ENCODE measurements at places on chromosomes 3 and 15.

- DNase-seq, result peak; percentile 91
Observed at GRCh38 chr15:39195961-39196486, 384.9 kb upstream of the THBS1 start.

- DNase-seq, result no peak
Observed at GRCh38 chr3:101271728-101272127, 48.6 kb downstream of the IMPG2 start.

GRCh38 chr3:18121020-18121419, 304.1 kb downstream of the SATB1 start:
- DNase-seq, result no peak

DNA sequence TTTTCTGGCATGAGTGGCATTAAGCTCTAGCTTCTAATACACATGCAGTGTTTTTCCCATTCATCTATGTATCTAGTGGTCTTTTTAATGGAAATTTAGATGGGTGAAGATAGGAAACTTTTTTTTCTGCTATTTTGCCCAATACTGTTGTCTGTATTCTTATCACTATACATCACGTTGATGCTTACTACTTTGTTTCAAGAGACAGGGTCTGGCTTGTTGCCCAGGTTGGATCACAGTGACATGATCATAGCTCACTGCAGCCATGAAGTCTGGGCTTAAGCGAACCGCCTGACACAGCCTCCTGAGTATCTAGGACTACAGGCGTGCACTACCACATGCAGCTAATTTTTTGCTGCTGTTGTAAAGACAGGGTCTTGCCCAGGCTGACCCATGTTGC, 84.6 kb downstream of the PEAK1 start:
- DNase-seq, result no peak

- DNase-seq, result no peak
Observed at GRCh38 chr3:81080608-81081007, 680.8 kb downstream of the GBE1 start.

DNA sequence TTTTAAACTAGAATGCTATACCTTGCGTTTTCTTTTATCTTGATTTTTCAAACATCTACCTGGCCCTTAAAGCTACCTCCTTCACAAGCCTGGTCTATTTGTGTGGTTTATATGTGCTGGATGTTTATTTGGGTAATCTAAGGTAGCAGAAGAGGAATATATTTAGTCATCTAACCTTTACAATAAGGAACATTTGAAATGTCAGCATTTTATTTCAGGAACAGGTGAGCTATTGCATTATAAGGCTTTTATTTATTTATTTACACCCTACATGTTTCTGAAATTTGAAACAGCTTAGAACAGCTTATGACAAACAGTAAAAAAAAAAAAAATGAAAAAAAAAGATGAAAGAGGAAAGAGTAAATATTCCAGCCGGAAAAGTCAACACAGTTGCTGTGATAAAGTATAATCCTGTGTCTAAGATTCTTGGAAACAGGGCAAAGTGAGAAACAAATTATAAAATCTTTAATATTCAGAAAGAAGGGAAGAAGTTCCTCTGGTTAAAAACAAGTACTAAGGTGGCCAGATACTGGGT, 19.5 kb downstream of the HHLA2 start:
- no peak for DNase-seq

DNA sequence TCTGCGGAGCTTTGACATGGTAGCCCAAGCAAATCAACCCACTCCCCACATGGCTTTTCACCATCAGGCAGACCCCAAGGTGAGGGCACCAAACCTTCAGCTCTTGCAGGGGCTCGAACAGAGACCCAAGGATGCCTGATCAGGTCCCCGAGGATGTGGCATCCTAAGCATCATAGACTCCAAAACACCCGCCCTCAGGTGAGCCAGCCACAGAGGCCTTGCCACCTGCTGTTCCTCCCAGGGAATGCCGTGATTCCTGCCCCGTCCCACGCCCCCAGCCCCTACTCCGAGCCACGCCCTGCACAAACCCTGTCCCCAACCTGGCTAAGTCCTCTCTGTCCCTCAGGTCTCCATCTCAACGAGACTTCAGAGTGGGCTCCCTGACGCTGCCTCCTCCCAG, 34.7 kb upstream of the SLC41A3 start:
- no peak for DNase-seq

- no peak for DNase-seq
Observed at GRCh38 chr3:126924458-126924857, 58.5 kb upstream of the PLXNA1 start.

DNA sequence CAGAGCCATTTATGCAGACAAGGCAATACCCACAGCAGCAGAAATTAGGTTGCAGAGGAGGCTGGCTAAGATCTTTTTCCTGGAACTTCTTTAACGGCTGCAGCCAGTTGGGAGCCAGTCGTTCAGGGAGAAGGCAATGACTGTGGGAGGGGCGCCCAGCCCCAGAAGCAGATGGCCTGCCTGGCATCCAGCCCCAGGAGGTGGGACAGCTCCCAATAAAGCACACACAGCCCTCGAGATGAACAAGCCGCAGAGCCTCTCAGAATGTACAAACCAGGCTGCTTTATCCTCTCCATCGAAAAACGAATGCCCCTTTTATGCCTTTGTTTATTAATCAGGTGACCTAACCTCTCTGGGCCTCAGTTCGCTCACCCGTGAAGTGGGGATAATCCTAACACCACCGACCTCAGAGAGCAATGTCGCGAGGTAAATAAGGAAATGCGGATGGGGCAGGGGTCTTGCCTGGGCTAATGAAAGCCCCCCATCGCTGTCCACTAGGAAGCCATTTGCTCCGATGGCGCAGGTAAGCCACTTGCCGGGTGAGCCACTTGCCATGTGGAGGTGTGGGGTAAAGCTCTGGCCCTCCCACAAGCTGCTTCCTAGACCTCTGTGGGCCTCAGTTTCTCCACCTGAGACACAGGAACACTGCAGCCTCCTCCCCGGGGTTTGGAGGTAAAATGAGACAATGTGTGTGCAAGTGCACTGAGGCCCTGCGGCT, 35.8 kb downstream of the MGLL start:
- peak; percentile 85 for DNase-seq

DNA sequence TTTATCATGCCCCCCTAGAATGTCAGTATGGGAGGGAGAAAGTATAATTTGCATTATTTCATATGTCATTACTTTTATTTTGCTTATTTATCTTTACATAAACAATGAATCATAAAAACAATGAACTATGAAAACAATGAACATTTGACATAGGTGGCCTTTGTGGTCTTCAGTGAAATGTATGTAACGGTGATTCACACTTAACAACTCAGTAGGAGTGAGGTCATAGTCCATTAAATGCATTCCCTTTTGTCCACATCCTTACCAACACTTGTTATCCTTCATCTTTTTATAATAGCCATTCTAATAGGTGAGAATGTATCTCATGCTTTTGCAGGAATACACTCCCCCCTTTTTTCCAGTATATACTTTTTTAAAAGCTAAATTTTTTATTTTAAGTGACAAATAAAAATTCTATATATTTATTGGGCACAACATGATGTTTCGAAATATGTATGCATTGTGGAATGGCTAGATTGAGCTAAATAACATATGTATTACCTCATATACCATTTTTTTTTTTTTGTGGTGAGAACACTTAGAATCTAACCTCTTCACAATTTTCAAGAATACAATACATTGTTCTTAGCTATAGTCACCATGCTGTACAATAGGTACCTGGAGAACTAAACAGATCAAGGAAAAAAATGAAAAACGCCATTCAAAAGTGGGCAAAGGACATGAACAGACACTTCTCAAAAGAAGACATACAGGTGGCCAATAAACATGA, 189.5 kb downstream of the WDR72 start:
- no peak for DNase-seq

DNA sequence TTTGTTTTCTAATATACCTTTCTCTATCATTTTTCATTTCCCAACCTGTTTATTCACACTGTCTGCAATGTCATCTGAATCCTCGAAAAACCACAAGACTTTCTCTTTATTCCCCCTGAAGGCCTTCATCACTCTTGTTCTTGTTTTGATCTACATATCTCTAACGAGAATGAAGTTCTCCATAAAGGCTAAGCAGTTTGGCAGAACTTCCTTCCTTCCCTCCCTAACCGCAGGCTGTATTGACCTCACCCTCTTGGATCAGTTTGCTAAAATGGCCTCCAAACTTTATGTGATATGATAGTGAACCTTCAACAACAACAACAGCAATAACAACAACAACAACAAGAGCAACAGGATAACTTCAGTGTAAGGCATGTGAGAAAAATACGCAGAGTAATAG, 392.8 kb downstream of the TIGIT start:
- peak; percentile 17 for DNase-seq

- no peak for DNase-seq
Observed at GRCh38 chr15:43954181-43954621, 127.4 kb downstream of the WDR76 start.

GRCh38 chr3:14261229-14261628, 82.6 kb downstream of the LSM3 start:
- peak; percentile 63 for DNase-seq

GRCh38 chr3:3127432-3128010, 781 bp downstream of the TRNT1 start:
- no peak for DNase-seq

- DNase-seq, result peak; percentile 12
Observed at GRCh38 chr3:124786511-124787241, 56.4 kb downstream of the UMPS start.

DNA sequence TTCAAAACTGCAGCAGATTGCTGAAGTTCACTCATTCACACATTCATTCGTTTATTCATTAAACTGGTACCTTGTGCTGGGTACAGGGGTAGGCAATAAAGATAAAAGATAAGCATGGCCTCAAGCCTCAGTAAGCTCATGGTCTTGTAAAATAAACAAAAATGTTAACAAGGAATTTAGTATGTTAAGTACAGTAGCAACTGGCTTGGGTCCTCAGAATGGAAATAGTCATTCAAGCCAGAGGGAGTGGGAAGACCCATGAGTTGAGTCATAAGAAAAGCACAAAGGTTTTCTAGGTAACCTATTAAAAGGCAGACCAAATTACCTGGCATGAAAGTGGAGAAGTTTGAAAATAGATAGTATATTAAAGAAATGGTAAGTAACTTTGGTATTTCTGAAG, 163.3 kb downstream of the CDIN1 start:
- no peak for DNase-seq

DNA sequence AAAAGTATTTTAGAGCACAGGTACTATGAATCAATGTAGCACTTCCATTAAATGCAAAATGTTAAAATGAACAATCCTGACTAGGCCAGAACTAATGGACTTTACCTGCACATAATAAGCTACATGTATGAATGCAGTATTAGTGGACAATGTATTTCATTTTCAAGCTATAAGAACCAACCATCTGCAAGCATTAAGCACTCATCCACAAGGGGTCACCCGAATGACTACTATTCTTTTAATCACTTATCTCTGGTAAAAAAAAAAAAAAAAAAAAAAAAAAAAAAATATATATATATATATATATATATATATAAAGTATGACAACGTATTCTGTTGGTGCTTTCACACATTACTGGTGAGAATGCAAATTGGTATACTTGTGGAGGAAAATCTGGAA, 7.2 kb downstream of the HERC1 start:
- peak; percentile 35 for DNase-seq

DNA sequence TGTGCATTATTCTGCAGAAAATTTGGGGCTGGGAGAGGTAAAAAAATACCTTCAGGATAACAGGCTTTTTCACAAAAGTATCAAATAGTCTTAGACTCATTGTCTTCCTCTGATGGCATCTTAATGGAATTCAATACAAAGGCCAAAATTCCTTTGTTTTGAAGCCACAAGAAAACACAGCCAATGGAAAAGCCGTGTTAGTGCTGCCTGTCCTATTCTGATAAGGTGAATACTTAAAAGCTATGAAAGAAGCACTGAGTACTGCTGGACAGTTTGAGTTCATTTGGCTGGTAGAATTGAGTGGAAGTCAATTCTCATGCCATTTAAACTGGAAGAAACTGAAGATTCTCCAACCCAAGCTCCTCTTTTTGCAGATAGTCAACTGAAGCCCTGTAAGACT, 395.3 kb upstream of the TPRG1 start:
- peak; percentile 29 for DNase-seq

DNA sequence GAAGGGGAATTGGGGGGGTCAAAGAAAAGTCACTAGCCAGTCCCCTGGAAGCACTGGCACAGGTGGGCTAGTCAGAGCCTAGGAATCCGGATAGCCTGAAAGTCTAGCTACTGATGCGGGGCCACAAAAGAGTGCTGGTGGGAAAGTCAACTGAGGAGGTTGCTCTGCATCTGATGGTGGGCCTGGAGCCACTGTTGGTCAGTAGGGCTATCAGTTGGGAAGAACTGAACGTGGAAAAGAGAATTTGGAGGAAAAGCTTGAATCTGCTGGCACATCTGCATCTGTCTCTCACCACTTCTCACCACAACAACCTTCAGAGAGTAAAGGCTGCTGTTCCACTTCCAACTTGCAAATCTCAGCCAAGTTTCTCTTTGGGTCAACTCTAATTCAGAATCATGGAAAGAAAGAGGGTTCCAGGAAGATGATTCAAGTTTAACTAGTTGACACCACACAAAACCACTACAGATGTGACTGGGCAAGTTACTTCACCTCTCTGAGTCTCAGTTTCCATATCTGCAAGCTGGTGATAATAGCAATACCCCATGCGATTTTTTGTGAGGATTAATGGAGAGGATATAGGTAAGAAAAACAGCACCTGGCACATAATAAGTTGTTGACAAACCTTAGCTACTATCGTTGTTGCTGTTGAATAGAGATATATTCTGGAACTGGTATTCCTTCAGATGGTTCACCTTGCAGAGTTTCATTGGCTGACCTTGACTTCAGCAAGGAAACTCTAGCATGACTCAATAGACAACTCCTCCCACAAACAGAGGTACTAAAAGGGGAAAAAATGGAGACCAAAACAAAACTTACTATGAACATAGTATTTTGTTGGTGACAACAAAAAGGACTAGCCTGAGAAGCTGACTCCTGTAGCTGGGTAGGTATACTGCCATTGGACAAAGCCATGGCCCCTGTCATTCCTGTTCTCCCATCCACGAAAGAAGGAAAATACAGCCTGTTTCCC, 280.2 kb upstream of the STT3B start:
- DNase-seq, result no peak

DNA sequence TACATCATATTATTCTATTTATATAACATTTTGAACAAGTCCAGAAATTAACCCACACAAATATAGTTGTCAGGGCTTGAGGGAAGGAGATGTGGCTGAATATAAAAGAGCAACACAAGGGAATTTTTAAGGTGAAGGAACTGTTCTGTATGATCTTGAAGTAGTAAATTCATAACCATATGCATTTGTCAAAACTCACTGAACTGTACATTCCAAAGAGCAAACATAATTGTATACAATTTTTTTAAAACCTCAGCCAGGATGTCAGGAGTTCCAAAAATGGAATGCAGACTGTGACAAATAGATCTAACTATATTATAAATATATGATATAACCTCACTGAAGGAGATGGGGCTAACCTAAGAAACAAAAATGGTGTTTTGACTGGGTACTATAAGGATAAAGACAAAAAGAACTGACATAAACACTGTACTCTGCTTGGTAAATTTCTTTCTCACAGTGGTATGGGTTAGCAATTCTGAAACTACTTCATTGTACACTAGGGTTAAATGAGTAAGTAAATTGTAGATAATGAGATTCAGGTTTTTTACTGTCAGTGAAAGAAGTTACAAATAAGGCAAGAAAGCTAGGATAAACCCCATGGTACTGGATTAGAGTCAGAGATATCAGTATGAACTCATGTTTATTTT, 14.4 kb downstream of the GOLGB1 start:
- no peak for DNase-seq

GRCh38 chr3:38583688-38584087, 65.8 kb downstream of the SCN5A start:
- DNase-seq, result no peak

Data from fibroblast of gingiva (primary cell).